CD4-positive, alpha-beta T cell treated with Interleukin-17A for 1 hour (primary cell): ENCODE measurements at places on chromosomes 5 and 9.

DNA sequence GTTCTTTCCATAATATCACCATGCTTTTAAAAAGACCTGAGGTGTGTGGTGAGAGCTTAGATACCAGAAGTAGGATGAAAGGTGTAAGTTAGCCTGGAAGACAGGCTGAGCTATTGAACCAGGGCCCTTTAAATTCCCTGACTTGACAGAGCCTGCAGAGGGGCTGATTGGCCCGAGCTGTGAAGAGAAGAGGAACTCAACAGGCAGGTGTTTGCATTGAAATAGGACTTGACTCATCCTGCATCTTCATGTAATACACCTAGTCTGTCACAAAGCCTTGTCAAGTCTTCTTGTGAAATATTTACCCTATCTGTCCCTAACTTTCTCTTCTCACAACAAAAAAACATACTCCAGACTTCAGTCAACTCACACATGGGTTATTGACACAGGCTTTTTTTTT lies 16.6 kb upstream of the ANP32B start:
- no peak for DNase-seq

DNA sequence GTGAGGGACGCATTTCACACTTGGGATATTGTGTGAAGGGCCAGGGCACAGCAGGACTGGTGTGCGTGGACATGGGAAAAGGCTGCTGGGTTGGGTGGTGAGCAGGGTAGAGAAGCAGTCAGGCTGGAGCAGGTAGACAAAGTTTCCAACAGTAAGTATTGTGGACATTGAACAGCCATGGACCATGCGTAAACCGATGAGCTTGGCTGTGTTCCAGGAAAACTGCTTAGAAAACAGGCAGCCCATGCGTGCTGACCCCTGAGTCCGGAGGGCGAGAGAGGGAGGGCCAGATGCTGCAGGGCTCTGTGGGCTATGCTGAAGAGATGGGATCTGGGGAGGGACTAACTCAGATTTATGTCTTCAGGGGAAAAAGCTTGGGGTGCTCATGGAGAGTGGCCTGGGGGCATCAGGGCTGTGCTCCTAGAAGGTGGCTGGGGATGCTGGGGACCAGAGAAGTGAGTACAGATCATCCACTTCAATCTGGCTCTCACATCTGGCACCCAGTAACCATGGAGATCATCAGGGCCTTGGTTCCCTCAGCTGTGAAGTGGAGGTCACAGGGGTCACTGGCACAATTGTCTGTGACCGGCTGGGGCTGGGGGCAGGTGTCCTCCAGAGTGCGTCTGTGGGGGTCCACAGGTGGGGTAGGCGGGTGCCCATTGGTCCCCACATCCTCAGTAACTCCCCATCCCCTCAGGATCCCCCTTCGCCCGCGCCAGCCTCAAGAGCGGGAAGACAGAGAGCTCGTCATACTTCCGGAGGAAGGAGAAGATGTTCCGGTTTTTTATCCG lies 93.3 kb downstream of the CACNA1B start:
- DNase-seq, result no peak

DNA sequence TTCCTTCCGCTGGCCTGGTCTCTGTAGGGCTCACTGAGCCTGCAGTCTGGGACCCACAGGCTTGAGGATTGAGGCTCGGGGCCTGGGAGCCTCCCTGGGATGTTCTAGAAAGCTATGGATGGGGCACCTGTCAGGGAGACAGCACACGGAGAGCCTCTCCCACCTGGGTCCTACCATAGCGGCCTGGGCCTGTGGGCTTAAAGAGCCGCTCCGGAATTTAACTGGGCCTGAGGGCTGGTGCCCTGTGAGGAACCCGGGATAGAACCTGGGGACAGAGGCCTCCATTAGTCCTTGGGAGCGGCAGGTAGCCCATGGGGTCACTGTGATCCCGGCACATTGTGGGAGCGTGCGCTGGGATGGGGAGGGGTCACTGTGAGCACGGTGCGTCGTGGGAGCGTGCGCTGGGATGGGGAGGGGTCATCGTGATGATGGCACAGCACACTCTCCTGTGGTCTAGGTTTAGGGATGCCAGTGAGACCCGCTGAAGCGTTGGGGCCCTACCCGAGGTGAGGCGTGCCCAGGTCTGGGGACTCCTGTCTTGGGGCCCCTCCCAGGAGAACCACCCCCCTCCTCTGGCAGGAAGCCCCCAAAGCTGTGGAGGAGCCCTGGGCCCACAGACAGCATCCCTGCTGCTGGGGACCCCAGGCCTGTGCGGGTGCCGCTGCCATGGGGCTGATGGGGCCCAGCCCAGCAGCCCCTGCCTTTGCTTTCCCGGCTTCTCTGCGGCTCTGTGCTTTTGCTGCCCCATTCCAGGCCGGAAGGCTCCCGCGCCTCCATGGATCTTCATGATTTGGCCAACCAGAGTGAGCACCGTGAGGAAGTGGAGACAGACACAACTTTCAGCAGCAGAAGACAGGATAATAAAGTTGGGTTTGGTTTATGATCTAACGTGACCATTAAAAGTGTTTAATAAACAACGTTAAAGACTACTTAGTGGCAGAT lies 3.4 kb upstream of the CEP72 start:
- DNase-seq, result no peak

DNA sequence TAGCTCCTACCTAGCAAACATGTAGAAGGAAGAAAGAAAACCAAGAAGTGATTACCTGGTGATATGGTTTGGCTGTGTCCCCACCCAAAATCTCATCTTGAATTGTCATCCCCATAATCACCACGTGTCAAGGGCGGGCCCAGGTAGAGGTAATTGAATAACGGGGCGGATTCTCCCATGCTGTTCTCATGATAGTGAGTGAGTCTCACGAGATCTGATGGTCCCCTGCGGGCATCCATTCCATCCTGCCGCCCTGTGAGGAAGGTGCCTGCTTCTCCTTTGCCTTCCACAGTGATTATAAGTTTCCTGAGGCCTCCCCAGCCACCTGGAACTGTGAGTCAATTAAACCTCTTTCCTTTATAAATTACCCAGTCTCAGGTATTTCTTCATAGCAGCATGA lies 27.4 kb upstream of the ANKRD34B start:
- no peak for DNase-seq

DNA sequence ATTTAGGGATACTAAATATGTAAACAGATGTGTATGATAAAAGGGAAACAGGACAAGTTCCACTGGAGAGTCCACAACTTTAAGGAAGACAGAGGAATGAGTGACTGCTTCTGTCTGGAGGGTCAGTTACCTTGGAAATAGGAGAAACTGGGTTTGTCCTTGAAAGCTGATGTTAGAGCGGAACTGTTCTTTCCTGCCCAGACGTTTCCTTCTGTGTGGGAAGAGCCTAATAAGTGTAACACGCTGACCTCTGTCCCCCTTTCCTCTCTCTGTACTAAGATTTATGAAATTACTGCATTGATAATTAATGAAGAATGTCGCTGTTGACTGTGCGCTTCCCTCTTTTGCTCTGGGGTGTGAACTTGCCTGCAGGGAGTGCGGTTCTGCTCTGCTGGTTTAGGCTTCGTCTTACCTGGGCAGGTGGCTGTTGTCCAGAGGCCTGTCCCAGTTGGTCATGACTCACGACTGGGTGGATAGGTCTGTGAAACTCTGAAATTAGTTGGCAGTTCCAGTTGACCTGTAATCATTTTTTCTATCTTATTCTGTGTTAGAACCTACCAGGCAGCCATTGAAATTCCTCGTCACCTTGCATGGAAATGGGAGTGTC lies 126.8 kb downstream of the MTRR start:
- no peak for DNase-seq

- no peak for DNase-seq
Measured at GRCh38 chr5:140055152-140055551, 12.1 kb upstream of the NRG2 start.

DNA sequence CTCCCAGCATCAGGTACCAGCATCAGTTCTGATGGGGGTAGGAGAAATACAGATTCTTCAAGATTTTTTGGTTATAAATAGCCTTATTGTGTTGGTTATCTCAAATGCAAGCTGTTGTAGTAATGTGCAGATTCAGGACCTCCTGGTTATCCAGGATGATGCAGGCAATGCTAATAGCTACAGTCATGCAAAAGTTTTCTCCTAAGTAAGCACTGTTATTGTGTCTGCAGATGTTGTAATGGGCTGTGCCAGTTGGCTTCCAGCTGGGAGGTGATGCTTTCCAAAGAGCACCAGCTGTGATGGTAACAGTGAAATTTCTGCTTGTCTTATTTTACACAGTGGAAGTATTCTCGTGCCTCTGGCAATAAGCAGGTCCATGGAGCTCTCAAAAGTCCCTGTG lies 719.2 kb upstream of the CTNND2 start:
- DNase-seq, result no peak

- DNase-seq, result no peak
Measured at GRCh38 chr5:91158011-91158410, 225.1 kb downstream of the ARRDC3 start.

- no peak for DNase-seq
Measured at GRCh38 chr9:80698725-80699410, 990.5 kb downstream of the TLE1 start.

DNA sequence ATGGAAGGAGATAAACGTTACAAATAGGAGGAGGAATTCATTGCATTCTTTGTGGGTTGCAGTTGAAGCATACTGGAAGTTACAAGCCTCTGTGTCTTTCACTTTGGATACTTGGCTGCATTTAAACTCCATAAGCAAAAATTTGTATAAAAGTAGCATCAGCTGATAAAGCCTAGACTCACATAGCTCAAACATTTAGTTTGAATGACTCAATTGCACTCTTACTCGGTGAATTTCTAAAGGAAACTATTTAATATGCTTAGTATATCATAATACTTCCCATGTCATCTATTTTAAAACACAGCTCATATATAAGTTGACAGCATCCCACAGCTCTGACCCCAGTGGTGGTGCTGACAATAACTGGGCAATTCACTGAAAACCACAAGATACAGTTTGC lies 596.6 kb upstream of the ZNF608 start:
- DNase-seq, result no peak

DNA sequence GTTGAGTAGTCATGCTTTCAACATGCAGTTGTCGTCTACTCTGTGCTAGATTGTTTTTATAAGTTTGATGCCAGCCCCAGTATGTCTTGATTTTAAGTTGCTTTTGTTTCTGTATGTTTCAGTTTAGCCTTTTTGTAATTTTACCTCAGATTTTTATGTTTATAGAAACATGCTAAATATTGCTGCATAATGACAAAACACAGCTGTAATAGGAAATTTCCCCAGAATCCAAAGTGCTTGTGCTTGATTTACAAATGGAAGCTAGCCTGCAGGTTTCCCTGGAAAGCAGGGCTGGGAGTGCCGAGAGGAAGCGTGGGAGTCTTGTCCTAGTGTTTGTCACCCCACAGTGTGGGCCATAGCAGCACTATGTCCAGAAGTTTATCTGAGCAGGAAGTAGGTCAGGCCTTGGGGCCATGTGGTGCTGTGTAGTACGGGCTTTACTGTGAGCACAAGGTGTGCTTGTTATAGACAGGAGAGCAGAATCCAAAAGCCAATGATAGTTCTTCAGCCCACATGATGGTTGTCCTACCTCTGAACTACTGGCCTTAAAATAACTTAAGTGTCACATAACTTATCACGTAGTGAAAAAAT lies 100.0 kb upstream of the NREP start:
- no peak for DNase-seq

- DNase-seq, result no peak
Measured at GRCh38 chr9:125150349-125151245, 7.3 kb upstream of the SCAI start.

DNA sequence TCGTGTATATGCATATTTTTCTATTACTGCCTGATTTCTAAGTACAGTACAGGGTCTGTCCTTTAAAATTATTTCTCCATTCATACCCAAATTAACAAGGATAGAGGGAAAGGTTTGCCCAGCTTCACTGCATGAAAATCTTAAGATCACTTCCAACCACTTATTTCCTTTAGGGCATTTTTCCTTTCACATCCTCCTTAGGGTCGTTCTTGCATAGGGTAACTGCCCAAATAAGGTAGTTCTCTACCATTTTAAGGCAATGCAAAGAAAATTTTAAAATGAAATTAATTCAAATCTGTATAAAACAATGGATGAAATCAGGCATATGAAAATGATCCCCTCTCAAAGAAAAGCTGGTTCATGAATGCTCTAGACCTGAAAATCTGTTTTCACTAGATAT lies 4.1 kb upstream of the CDC20B start:
- no peak for DNase-seq

DNA sequence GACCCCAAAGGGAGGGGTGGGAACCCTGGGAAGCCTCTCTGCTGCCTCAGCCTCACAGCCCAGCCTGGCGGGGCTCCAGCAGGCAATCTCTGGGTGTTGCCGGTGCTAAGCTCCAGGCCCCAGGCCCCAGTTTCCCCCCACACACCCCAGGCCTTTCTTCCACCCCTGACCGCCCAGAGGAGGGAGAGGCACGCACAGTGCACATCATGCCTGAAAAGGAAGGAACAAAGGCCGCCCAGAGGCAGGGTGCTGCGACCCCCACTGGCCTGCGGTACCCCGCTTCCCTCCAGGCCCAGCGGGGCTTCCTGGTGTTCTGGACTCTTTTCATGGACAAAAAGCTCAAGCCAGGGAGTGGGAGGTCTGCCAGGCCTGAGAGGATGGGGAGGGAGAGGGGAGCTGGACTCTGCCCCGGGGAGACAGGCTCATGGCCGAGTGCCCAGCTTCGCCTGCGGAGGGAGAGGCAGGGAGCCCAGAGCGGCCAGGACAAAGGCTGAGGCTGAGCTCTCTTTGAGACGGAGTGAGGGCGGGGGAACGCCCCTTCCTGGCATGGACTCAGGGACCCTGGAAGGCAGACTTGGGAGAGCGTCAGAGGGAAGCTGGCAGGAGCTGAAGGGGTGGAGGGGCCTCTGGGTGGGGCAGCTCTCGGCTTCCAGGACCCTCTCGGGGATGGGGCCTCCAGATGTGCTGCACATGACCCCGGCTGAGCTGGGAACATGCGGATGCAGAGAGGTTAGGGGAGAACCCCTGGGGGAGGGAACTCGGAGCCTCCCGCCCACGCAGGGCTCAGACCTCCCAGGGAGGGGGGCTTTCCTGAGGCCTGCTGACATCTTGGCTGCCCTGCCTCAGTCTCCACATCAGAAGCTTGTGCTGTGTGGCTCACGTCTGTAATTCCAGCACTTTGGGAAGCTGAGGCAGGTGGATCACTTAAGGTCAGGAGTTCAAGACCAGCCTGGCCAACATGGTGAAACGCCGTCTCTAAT lies 1.8 kb upstream of the ENTPD2 start:
- no peak for DNase-seq

GRCh38 chr5:96654209-96654608 lies 8.0 kb upstream of the CAST start:
- DNase-seq, result no peak

DNA sequence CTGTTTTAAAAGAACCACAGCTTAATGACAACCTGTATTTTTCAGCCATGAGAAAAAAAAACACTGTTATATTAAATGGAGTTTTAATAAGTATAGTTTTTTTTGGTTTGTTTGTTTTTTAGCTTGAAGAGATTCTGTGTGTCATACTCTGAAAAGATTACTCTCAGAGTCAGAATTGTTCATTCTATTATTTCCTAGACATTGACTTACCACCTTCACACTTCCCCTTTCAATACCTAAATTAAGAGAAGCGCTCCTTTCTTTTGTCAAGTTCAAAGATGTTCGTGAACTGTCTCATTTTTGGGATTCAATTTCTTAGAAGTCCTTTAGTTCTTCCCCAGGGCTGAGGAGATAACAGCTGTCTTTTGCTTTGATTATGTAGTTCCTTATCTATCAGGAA lies 1201.6 kb upstream of the NUDT12 start:
- no peak for DNase-seq

- no peak for DNase-seq
Measured at GRCh38 chr9:137396227-137396626, 26.7 kb downstream of the EXD3 start.

- no peak for DNase-seq
Measured at GRCh38 chr5:150598006-150598405, 42.5 kb upstream of the SYNPO start.

GRCh38 chr9:136373300-136374182 lies at the start of gene CARD9:
TSS of gene CARD9 (minus strand) at chr9:136373669. CDS start at chr9:136372078, 1,591 bp downstream.
- DNase-seq, result no peak
